Gastroesophageal sphincter (tissue), 4 donors: ENCODE measurements at places on chromosomes 3 and 15. TPM values are rescaled to one million over a fixed set of nuclear protein-coding genes. Genes with fewer than 3 reads are reported as not detected.

GRCh38 chr3:123733341-123733740 lies 148.5 kb upstream of the HACD2 start:
- peak; percentile 10 for ATAC-seq

DNA sequence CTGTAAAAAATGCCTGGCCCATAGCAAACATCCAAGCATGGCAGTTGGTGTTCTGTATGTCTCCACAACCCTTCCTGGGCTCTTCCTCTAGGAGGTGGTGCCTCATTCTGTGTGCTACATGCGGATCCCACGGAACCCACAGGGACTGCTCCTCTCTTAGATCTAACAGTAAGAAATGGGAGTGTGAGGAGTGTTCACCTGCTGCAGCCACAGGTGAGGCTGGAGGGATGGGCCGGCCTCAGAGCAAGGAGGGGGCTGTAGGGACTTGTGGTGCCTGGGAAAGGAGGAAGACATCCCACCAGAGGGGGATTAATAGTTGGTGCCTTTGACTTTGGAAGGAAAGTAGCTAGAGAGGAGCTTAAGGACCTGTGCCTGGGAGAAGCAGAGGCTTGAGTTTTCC lies 22.2 kb downstream of the SEMA3G start:
- no peak for ATAC-seq

GRCh38 chr15:63466378-63467192 lies 37.8 kb upstream of the USP3 start:
- ATAC-seq = peak; percentile 63

The SNTN gene
- not detected for total RNA-seq

The TFDP2 gene
- 139 TPM for total RNA-seq

The LIPC gene
- not detected for total RNA-seq
